ENCODE measurements at places on chromosomes 1 and 21.

DNA sequence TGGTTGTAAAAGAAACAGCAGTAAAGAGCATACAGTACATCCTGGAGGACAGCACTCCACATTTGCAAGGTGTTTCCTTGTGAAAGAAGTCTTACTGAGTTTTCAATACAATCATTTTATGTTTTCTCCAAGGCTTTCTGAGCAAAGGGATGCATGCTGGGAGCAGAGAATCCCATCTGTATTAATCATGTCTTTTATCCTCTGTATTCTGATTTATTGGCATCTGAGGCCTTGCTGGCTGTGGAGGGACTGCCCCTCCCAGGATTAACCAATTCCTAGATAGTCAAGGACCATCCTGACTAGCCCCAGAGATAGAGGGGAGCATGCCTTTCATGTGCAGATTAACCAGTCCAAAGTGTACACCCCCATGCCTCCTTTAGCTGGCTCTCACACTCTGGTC, 476.3 kb downstream of the SIPA1L2 start:
- DNase-seq, result no peak

- DNase-seq, result no peak
These were observed 123.9 kb downstream of the PRDM2 start for GRCh38 chr1:13823936-13824335.

- no peak for DNase-seq
These were observed 12.6 kb downstream of the SLAMF8 start for GRCh38 chr1:159839116-159839849.

DNA sequence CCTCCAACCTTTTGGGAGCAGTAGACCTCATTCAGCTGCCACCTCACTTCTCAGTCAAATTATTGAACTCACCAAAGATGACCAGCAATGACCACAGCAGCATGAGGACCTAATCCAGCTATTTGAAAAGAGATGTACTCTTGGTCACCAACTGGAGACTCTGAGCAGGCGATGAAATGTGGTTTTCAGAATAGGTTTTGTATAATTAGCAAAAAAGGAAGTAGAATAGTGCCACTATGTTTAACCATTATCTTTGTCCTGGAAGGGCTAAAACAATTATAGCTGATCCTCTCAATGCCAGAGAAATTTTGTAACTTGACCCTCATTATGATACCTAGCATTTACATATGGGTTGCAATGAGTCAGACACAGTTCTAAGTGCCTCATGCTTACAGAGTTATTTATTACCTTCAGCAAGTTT, at the start of gene FCRL2:
Gene FCRL2 (minus strand): TSS at position 162 of the 421 bp plus-strand sequence. CDS start 59 bp downstream, at position 103.
- DNase-seq, result no peak

DNA sequence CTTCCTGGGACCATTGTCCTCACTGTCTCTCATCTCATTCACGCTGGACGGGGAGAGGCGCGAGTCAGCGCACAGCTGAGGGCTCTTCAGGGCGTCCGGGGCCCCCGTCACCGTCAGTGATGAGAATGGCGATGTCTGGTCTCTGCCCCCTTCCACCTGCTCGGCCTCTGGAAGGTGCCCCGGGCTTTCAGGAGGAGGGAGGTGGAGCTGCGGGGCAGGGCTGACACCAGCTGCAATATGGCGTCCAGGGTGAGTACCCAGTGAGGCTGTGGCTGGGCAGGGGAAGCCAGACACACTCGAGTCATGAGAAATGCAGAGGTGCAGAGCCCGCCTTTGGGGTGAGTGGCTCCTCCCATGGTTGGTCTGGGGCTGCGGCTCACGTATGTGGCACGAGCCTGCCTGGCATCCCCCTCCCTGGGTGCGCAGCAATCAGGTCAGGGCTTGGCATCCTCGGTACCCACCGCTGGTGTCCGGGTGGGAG, 15.1 kb downstream of the MORN1 start:
- DNase-seq, result no peak

- DNase-seq, result no peak
These were observed 425.4 kb downstream of the ADGRL2 start for GRCh38 chr1:82226186-82226505.

DNA sequence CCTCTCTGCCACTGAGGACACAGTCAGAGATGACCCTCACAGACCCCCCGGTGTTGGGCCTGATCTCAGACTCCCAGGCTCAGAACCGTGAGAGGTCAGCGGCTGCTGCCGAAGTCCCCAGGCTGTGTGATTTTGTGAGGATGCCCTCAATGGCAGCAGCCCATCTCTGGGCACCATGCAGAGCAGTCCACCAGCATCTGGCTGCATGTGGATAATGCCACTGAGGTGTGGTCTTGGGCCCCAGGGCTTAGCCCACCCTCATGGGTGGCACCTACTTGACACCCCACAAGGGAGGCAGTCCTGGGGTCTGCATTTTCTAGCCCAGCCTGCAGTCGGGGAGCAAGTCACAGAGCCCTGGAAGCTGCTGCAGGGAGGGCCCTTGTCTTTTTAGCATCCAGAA, 5.5 kb upstream of the ACTRT2 start:
- DNase-seq, result no peak

GRCh38 chr1:246176126-246177024, 330.7 kb downstream of the SMYD3 start:
- DNase-seq, result no peak

DNA sequence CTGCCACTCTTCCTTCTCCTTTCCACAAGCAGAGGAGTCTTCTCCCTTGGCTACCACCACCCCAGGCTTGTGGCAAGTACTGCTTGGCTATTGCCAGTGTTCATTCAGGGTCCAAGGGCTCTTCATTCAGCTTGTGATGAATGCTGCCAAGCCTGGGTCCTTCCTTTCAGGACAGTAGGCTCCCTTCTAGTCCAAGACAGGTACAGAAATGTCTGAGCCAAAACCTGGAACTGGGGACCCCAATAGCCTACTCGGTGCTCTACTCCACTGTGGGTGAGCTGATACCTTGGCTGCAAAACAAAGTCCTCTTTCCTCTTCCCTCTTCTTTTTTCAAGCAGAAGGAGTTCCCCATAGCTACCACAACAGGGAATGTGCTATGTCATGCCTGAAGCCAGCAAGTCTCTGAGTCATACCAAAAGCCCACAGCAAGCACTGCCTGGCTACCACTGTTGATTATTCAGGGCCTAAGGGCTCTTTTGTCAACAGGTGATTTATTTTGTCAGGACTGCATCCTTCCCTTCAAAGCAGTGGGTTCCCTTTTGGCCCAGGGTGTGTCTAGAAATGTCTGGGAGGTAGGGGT, 268.9 kb downstream of the HHAT start:
- no peak for DNase-seq

DNA sequence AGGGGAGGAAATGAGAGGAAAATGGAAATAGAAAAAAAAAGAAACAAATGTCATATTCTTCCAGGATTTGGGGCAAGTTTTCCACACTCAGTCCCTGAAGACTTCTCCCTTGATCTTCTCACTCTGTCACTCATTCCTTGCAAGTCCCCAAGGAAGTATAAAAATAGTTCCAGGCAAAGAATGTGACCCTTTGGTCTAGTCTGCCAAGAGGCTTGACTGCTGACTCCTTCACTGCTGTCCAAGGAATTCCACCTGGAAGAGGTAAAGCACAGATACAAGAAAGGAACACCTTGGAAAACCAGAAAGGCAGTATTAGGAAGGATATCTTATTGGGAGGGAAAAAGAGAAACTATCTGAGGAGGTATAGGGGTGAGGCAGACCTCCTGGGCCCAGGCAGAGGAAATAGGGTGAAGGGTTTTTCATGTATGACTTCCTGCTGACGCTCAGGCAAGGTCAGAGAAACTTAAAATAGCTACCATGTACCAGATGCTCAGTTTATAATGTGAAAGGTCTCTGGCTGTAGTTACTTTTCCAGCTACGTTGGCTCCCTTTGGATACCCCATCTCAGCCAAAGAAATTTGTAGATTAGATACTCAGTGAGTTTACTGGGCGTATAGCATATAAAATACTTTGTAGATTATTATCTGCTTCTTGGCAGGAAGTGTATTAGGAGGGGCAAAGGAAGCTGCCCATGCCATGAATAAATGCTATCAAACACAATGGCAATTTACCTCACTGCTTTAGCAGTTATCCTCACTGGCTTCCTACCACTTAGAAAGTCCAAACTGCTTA, 2.0 kb upstream of the GJA5 start:
- no peak for DNase-seq

GRCh38 chr1:226711976-226712741, 26.9 kb downstream of the ITPKB start:
- no peak for DNase-seq

- DNase-seq, result no peak
These were observed 425.3 kb downstream of the DUSP10 start for GRCh38 chr1:221316491-221317056.

Measured in glomerular endothelial cell (primary cell).